Gastroesophageal sphincter (tissue), 4 donors: ENCODE measurements at places on chromosomes 6 and 20.

DNA sequence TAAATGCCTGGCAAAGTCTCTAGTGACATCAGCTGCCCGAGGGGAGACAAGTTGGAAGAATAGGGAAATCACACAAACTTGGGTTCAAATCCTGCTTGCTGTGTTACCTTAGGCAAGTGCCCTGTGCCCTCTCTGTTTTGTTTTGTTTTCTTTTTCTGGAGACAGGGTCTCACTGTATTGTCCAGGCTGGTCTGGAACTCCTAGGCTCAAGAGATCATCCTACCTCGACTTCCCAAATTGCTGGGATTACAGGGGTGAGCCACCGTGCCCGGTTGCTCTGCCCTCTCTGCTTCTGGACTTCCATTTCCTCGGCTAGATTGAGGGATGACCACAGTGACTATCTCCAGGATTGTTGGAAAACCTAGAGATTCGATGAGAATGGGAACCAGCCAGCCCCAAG, 55.4 kb downstream of the SNAI1 start:
- no peak for ATAC-seq

DNA sequence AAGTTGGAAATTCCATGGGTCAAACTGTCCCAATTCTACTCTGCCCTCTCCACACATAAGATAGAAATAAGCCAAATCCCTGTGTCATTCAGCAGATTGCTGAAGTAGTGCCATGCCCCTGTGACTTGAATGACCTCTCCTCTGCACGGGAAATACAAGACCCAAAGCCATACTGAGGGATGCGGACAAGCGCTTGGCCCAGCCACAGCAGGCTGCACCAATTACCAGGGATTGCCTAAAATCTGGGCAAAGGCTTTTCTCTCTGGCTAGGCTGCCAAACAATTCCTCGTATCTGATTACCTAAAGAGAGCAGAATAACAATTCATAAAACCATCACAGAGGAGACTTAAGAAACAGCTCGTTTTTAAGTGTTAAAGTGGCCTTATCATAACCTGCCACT, 421.8 kb upstream of the JARID2 start:
- ATAC-seq: no peak

GRCh38 chr6:35209622-35210247, 4.0 kb upstream of the SCUBE3 start:
- ATAC-seq: no peak

GRCh38 chr6:37149745-37150144, 20.2 kb upstream of the PIM1 start:
- no peak for ATAC-seq

GRCh38 chr6:46407246-46407645, 84.0 kb downstream of the RCAN2 start:
- peak; percentile 5 for ATAC-seq

GRCh38 chr20:42313704-42314103, 695.5 kb upstream of the CHD6 start:
- no peak for ATAC-seq

GRCh38 chr6:6663421-6664135, 75.1 kb downstream of the LY86 start:
- ATAC-seq: no peak

DNA sequence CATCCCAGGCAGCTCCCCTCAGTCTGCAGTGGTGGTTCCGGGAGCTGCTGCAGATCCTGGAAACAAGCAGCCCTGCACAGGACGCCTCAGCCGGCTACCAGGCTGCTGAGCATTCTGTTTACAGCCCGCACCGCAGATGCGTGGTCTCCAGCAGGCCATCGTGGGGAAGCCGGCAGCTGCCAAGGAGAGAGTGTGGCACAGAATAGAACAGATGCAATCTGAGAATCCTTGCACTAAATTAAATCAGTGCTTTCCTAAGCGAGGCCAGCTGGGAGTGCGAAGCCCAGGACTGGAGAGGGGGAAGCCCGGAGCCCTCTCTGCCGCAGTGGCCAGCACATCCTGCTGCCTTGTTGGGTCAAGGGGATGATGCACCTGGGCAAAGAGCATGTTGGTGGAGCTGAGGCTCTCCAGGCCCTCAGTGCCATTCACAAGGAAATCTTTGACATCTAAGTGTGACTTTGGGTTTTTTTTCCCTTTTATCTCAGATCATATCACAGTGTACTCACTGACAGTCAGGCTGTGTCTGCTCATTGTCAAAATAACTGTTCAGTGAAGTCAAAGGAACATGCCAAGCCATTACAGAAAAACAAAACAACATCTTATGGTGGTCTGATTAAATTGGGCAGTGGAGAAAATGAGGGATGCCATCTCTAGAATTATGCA, 118.1 kb downstream of the SYNDIG1 start:
- ATAC-seq: no peak

GRCh38 chr6:115838216-115838615, 222.5 kb downstream of the FRK start:
- no peak for ATAC-seq

- ATAC-seq: no peak
Observed at GRCh38 chr6:45000833-45001232, 327.3 kb upstream of the RUNX2 start.

DNA sequence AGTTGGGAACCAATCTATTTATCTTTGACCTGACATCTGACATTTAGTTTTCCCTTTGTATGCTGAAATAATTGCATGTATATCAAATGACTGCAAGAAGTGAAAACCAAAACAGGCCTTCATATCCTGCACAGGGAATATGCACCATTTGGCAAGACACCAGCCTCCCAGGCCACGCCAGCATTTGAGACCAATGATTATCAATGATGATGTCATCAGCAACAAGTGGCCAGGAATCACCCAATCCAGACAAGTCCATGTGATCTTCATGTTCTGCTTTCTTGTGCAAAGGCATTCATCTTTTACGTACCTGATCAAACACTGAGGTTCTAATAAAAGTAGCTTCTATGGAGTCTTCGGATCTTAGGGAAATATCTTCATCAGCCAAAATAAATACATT, 107.4 kb upstream of the TENT5A start:
- no peak for ATAC-seq

DNA sequence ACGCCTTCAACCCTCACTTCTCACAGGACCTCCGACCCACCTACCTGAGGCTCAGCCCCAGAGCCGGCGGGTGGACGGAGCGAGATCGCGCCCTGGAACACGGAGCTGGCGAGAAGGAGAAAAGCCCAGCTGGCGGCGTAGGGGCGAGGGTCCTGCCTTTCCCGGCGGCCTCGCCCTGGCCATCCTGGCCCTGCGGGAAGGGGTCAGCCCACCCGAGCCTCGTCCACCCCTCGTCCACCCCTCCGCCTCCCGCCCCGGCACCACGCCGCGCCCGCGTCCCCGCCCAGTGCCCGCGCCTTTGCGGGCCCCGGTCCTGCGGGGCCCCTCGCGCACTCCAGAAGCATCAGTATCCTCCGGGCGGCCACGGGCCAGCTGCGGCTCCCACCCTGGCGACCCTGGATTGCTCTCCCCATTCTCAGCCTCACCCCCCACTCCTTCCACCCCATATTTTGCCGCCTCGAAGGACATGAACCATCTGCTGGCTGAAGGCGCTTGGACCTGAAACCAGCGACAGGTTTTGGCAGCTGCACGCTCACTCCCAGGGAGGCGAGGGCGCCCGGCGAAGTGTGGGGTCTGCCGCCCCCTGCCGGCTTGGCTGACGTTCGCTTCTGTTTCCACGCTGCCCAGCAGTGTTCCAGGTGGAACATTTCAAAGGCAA, 65.1 kb downstream of the PLG start:
- ATAC-seq: peak; percentile 85

GRCh38 chr6:109713097-109713496, 22.0 kb downstream of the FIG4 start:
- no peak for ATAC-seq

GRCh38 chr6:113779656-113780055, 77.5 kb upstream of the MARCKS start:
- ATAC-seq: no peak
